IPS DF 6.9 (cell line): ENCODE measurements at places on chromosomes 2 and 18.

DNA sequence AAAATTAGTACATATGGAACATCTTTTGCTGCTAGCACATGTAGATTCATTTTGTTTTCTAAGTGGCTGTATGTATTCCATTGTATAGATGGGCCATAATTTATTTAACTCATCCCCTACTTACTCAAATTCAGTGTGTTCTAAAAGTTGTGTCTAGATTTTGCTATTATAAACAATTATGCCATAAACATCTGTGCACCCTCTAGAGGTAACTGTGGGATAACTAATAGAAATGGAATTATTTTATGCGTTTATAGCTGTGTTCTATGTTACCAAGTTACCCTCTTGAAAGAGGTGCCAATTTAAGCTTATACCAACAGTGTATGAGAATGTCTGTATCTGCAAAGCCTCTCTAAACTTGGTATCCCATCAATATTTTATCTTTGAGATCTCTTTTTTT lies 100.4 kb downstream of the MMADHC start:
- H3K4me1 ChIP-seq, result peaks cover 1% of the 10 kb centered on the region; the same call in 1 of the 2 replicates
- DNase-seq, result no peak
- no peaks in the 10 kb centered on the region for H3K36me3 ChIP-seq

- peak within 1 kb of the TSS; percentile 16; the same call in 1 of the 2 replicates for H3K4me3 ChIP-seq
- DNase-seq, result peak; percentile 22
- no peaks in the 10 kb centered on the region for H3K36me3 ChIP-seq
- H3K27ac ChIP-seq, result no peak within 1 kb of the TSS
- H3K27me3 ChIP-seq, result peaks cover 16% of the 10 kb centered on the region
- no peaks in the 10 kb centered on the region for H3K4me1 ChIP-seq
Measured at GRCh38 chr2:95025406-95026319, at the start of gene MAL. MAL (plus strand) TSS chr2:95025708; CDS start chr2:95025793, 85 bp downstream.

- H3K4me1 ChIP-seq, result peaks cover 6% of the 10 kb centered on the region
- H3K27ac ChIP-seq, result no peak overlapping the region
- H3K27me3 ChIP-seq, result no peaks in the 10 kb centered on the region
- H3K4me3 ChIP-seq, result no peak overlapping the region
- DNase-seq, result no peak
- no peaks in the 10 kb centered on the region for H3K36me3 ChIP-seq
Measured at GRCh38 chr2:217909156-217909820, 93.5 kb downstream of the TNS1 start.

- no peaks in the 10 kb centered on the region for H3K27me3 ChIP-seq
- H3K4me3 ChIP-seq, result no peak overlapping the region
- no peak for DNase-seq
- H3K4me1 ChIP-seq, result no peaks in the 10 kb centered on the region
- no peaks in the 10 kb centered on the region for H3K36me3 ChIP-seq
Measured at GRCh38 chr2:205438241-205438640, 244.1 kb upstream of the NRP2 start.

DNA sequence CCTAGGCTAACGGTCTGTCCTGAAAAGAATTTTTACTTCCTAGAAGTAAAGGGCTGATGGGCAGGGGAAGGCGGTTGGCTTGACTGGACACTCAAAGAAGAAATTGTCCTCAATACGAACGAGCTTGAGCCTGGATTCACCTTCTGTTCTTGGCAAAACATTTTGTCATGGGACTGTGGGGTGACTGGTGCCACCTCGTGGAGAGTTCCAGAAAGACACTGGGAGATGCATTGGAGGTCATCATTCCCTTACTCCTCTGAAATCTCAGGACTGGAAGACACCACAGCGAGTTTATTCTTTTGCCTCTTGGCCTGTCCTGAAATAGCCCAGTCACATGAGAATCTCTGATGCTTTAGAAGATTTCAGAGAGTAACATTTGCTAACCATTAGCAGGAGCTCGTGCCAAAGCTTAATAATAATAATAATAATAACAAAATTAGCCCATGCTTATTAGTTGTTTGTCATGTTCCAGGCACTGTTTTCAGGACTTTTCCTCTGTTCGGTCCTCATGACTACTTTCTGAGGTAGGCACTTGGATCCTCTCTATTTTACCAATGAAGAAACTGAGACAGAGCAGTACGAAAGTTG lies 44.5 kb downstream of the TMEM182 start:
- no peak overlapping the region for H3K4me3 ChIP-seq
- H3K36me3 ChIP-seq, result no peaks in the 10 kb centered on the region
- DNase-seq, result peak; percentile 55
- H3K4me1 ChIP-seq, result no peaks in the 10 kb centered on the region

GRCh38 chr2:109166811-109167210 lies 37.8 kb downstream of the SH3RF3 start:
- peaks cover 1% of the 10 kb centered on the region; the same call in 1 of the 2 replicates for H3K4me1 ChIP-seq
- H3K4me3 ChIP-seq, result no peak overlapping the region
- H3K36me3 ChIP-seq, result no peaks in the 10 kb centered on the region
- H3K27me3 ChIP-seq, result no peaks in the 10 kb centered on the region

GRCh38 chr18:59873641-59874040 lies 26.2 kb upstream of the PMAIP1 start:
- no peak overlapping the region for H3K4me3 ChIP-seq
- no peaks in the 10 kb centered on the region for H3K27me3 ChIP-seq
- no peak overlapping the region for H3K27ac ChIP-seq

DNA sequence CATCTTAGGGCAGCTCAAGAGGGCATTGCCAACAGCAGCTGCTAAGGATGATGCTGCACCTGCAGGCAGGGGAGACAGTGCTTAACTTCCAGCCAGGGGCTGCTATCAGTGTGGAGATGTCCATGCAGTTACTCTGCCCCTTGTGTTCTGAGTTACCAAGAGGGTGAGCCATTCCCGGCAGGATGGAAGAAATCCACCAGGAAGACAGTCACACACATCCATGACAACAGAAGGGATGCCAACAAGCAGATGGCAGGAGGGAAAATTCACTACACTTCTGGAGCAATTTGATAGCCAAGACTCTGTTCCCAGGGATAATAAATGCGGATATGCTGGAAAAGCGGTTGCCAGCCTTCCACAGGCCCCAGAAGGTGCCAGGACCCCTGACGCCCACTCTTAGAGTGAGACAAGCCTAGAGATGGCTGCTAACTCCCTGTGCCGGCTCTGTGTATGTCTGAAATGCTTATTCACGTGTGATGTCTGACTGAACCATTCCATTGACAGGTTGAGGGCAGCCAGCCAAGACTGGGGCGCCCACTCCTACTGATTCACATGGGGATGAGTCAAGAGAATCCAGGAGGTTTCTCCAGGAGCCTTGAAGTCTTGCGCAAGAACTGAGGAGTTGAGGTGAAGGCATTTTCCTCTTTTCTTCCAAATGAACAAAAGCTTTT lies 24.5 kb downstream of the LOXHD1 start:
- no peaks in the 10 kb centered on the region for H3K36me3 ChIP-seq
- H3K27ac ChIP-seq, result no peak overlapping the region
- no peak overlapping the region for H3K4me3 ChIP-seq
- no peaks in the 10 kb centered on the region for H3K4me1 ChIP-seq

- no peaks in the 10 kb centered on the region for H3K27me3 ChIP-seq
- no peaks in the 10 kb centered on the region for H3K4me1 ChIP-seq
- no peak overlapping the region for H3K27ac ChIP-seq
- no peak for DNase-seq
Measured at GRCh38 chr18:49368161-49368875, 92.1 kb downstream of the DYM start.

GRCh38 chr18:11259469-11260150 lies 110.2 kb upstream of the PIEZO2 start:
- H3K4me3 ChIP-seq, result no peak overlapping the region
- H3K36me3 ChIP-seq, result no peaks in the 10 kb centered on the region
- H3K4me1 ChIP-seq, result peaks cover 3% of the 10 kb centered on the region
- no peak for DNase-seq
- H3K27me3 ChIP-seq, result no peaks in the 10 kb centered on the region

- H3K4me1 ChIP-seq, result no peaks in the 10 kb centered on the region
- H3K27ac ChIP-seq, result no peak overlapping the region
- H3K36me3 ChIP-seq, result no peaks in the 10 kb centered on the region
- no peak for DNase-seq
Measured at GRCh38 chr18:43665105-43665788, 388.0 kb upstream of the SYT4 start.

- H3K36me3 ChIP-seq, result no peaks in the 10 kb centered on the region
- H3K27ac ChIP-seq, result no peak overlapping the region
- no peak overlapping the region for H3K4me3 ChIP-seq
Measured at GRCh38 chr2:239344857-239345216, 56.0 kb downstream of the HDAC4 start.

GRCh38 chr2:8505311-8505920 lies 176.4 kb upstream of the ID2 start:
- no peaks in the 10 kb centered on the region for H3K4me1 ChIP-seq
- H3K4me3 ChIP-seq, result no peak overlapping the region
- no peaks in the 10 kb centered on the region for H3K27me3 ChIP-seq
- DNase-seq, result no peak
- H3K27ac ChIP-seq, result no peak overlapping the region

DNA sequence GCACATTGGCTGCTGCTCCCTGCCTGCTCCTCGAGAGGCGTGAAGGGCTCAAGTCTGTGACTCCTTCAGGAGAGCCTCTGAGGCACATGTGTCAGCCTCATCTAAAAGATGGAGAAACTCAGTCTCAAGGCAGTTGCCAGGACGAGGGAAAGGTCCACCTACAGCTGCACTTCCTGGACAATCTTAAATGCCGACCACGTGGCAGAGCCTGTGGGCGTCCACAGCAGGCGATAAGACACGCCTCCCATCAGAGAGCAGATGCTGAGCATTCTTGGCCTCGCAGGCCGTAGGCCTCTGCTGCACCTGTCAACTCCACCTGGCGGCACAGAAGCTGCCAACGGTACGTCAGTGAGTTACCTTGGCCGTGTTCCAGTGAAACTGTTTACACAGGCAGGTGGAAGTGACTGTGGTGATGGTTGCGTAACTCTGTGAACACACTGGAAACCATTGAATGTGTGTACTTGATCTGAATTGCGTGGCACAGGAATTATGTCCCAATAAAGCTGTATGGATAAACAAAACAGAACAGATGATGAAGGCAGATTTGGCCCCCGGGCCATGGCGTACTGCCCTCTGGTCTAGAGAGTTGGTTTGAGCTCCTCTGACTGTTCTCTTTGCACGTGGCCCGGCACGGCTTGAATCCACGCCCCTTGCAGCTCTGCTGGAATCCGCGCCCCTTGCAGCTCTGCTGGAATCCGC lies 114.5 kb downstream of the RNF144A start:
- H3K36me3 ChIP-seq, result no peaks in the 10 kb centered on the region
- H3K4me1 ChIP-seq, result no peaks in the 10 kb centered on the region
- no peaks in the 10 kb centered on the region for H3K27me3 ChIP-seq
- H3K27ac ChIP-seq, result no peak overlapping the region

DNA sequence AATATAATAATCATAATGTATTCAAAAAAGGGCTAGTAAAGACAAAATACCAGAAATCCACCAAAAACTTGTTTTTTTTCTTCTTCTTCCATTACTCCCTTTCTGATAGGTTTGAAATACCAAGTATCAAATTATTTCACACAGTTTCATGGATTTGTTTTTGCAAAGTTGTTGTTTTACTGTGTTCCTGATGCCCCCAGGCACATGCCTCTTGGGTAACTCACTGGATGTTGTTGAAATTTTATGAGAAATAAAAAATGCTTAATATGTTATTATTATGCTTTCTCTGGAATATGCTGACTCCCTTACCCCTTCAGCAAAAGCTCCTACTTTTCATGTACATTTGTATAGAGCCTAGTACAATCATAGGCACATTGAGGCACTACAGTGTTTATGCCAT lies 419.6 kb downstream of the NRXN1 start:
- no peak for DNase-seq
- no peak overlapping the region for H3K4me3 ChIP-seq
- H3K27me3 ChIP-seq, result no peaks in the 10 kb centered on the region
- H3K27ac ChIP-seq, result no peak overlapping the region
- peaks cover 3% of the 10 kb centered on the region; the same call in 1 of the 2 replicates for H3K4me1 ChIP-seq

DNA sequence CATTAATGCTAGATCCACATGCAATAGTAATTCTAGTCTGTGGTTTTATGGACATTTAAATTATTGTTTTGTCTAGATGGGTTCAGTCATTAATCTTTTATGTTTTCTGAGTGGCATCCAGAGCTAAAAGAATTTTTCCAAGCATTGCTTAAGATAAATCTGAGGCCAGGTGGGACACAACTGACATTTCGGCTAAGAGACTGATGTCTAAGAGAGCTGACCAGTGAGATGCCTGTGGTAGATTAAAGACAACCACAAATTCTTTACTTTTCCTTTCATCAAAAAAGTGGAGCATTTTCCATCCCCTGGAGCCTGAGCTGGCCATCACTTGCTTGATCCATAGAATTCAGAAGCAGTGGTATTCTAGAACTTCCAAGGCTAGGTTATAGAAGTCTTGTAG lies 182.2 kb downstream of the NRP2 start:
- H3K4me1 ChIP-seq, result no peaks in the 10 kb centered on the region
- H3K4me3 ChIP-seq, result no peak overlapping the region
- H3K36me3 ChIP-seq, result no peaks in the 10 kb centered on the region
- no peak overlapping the region for H3K27ac ChIP-seq
- DNase-seq, result no peak

GRCh38 chr18:23354625-23355024 lies 98.5 kb upstream of the RIOK3 start:
- no peaks in the 10 kb centered on the region for H3K27me3 ChIP-seq
- no peaks in the 10 kb centered on the region for H3K36me3 ChIP-seq
- no peak overlapping the region for H3K27ac ChIP-seq
- DNase-seq, result no peak

DNA sequence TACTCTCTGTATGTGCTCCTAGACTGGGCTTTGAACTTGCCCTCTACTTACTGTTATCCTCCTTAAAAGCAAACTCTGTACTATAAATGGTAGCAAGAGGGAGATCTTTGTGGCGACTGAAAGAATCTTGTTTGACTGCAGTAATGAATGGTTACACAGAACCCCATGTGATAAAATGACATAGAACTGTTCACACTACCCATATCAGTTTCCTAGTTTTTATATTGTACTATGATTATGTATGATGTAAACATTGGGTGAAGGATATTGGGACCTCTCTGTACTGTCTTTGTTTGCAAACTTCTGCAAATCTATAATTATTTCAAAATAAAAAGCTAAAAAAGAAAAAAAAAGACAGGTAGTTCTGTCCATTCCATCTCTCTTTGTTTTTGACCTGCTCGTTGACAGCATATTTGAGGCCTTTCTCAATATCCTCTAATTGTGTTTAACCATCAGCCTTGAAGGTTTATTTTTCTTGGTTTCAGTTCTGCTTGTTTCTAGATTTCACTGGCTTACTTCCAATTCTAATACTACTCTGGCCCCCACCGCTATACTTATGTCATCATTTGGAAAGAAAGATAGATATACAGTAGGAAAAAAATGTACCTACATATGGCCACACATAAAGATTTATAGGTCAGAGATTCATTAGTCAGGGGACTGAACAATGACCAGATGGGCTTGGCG lies 79.2 kb upstream of the MYO3B start:
- H3K4me3 ChIP-seq, result no peak overlapping the region
- no peaks in the 10 kb centered on the region for H3K36me3 ChIP-seq
- DNase-seq, result no peak
- H3K27me3 ChIP-seq, result no peaks in the 10 kb centered on the region
- no peak overlapping the region for H3K27ac ChIP-seq
- no peaks in the 10 kb centered on the region for H3K4me1 ChIP-seq

- H3K27me3 ChIP-seq, result no peaks in the 10 kb centered on the region
- H3K36me3 ChIP-seq, result no peaks in the 10 kb centered on the region
- no peak overlapping the region for H3K27ac ChIP-seq
- H3K4me3 ChIP-seq, result no peak overlapping the region
- H3K4me1 ChIP-seq, result no peaks in the 10 kb centered on the region
- peak; percentile 67 for DNase-seq
Measured at GRCh38 chr2:160970052-160970965, 189.9 kb upstream of the TANK start.

- H3K4me1 ChIP-seq, result no peaks in the 10 kb centered on the region
- H3K27me3 ChIP-seq, result no peaks in the 10 kb centered on the region
- no peak for DNase-seq
- H3K27ac ChIP-seq, result no peak overlapping the region
- H3K36me3 ChIP-seq, result no peaks in the 10 kb centered on the region
Measured at GRCh38 chr2:37365669-37366068, 21.2 kb downstream of the QPCT start.
